Pons (tissue), 1 donor: ENCODE measurements at places on chromosomes 3 and 15.

GRCh38 chr15:60120100-60120499 lies 116.0 kb downstream of the FOXB1 start:
- no peak for DNase-seq

DNA sequence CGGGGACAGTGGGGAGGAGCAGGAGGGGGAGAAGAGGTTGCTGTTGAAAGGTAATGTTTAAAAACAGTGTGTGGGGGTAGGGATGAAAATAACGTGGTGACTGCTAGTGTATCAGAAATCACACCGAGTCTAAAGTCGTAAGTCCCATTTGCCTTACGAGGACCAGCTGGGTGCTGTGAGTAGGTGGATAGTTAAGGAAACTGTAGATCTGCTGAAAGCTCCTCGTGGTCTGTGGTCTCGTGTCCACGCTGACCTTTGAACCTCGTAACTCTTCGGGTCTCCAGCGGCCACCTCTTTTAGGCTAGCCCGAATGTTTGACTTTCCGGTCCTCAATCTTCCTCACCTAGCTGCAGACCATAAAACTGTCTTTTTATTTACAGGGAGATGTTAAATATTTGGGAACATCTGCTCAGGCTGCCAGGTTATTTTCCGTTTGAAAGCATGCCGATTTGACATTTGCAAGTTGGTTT lies 29.3 kb upstream of the ST3GAL6 start:
- DNase-seq: peak; percentile 42

- DNase-seq: no peak
Observed at GRCh38 chr15:93261845-93262244, 172.8 kb upstream of the RGMA start.

DNA sequence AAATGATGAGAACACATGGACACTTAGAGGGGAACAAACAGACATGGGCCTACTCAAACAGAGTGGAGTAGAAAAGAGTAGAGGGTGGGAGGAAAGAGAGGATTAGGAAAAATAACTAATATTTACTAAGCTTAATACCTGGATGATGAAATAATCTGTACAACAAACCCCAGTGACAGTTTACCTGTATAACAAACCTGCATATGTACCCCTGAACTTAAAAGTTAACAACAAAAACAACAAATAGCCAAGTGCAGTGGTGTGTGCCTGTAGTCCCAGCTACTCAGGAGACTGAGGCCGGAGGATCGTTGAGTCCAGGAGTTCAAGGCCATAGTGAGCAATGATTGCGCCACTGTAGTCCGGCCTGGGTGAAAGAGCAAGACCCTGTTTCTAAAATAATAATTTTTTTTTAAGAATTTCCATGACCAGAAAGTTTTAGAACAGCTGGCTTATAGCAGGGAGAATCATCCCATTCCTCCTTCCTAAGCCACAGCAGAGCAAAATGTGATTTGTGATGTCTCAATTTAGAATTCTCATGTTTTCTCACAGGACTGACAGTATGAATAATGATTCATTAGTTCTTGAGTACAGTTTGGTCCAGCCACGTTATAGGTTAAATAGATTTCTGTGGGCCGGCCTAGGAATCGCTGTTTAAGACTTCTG lies 150.0 kb downstream of the ZNF609 start:
- DNase-seq: no peak

DNA sequence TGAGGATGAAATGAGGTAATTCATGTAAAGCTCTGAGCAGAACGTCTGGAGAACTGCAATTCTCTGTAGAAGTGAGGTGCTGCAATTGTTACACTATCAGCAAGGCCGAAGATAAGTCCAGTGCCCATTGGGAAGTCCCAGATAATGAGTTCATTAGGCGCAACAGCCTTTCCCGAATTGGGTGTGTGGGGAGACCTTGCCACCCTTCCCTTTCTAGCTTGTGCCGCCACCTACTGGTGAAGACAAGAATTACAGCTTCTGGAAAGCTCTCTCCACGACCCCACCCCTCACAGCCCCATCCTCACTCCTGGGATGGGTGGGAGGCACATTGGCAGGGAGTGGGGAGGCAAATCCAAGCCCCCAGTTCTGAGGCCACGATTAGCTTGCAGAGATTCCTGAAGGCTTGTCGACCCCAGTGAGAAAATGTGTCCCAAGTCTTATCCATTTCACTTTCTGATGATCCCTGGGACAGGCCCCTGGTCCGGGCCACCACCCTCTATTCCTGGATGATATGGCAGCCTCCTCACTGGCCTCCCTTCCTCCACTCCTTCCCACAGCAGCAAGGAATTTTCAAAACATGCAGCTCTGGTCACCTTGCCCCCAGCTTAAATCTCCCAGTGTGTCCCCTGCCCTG lies 36.4 kb downstream of the FAM3D start:
- peak; percentile 70 for DNase-seq

DNA sequence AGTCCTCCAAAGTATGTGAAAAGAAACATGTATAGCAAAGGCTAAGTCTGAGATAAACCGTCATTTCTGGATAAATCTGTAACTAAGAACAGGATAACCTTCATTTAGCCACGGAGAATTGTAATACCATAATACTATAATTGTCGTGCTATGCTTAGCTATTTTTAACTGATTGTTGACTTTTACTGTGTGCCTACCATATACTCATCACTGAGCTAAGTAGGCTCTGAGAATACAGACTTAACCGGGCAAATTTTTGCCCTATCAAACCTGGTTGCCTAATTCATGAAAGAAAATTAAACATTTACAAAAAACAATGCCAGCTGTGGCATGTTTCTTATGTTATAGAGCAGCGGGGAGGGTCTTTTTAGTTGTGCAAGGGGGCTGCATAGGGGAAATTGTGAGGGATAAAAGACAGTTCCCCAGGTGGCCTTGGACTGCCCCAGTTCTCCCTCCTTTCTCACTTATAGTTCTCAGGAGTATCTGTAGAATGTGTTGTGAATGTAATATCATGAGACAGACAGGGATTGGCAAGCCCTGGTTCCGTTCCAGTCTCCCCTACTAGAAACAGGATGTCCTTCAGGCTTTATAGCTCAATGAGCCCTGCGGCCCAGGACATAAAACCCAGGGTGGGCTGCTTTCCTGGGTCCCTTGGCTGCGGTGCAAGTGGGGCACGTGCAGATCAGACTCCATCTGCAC lies 318.5 kb downstream of the GBE1 start:
- DNase-seq: no peak

DNA sequence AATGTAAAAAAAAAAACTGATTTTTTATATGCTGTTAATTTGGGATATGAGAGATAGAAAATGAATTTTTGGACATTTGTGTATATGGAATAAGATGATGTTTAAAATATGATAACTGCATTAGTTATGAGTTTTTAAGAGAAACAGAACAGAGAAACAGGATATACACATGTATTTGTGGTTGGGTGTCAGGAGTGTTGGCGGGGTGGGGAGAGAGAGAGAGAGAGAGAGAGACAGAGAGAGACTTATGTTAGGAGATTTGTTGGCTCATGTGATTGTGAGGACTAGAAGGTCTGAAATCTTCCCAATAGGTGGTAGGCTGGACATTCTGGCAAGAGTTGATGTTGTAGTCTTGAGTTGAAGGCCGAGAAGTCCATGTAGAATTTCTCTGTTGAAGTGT lies 1121.6 kb upstream of the GBE1 start:
- no peak for DNase-seq

DNA sequence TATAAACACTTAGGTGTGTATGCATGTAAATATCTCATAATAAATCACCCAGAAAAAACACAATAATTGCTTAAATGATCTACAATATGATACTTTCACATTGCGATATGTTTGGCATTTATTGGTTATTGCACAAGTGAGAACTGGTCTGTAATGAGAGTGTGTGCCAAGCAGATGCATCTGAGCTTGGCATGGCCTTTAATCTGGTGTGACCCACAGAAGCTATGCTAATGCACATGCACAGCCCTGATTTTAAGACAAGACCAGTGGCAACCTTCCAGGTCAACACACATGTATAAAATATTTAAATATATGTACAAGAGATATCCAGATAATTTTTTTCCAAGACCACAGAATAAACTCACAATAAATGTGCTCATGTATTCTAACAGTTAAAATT lies 42.7 kb downstream of the C2CD4A start:
- no peak for DNase-seq

DNA sequence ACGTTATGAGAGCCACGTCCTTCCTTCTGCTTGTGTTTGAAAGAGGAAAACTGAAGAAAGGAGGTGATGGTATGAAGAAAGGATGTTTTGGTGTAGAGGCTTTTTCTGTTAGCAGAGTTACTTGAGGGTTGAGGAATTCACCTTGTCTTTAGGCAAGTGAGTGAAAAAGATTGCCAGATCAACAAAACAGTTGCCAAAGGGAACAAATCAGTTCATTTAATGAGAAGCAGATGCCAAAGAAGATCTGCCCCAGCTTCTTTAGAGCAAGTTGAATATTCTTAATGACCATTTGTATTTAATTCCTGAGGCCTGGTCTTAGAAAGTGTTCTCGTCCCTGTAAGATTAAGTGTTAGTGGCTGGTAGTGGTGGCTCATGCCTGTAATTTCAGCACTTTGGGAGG lies 2.6 kb downstream of the CHCHD6 start:
- DNase-seq: no peak

DNA sequence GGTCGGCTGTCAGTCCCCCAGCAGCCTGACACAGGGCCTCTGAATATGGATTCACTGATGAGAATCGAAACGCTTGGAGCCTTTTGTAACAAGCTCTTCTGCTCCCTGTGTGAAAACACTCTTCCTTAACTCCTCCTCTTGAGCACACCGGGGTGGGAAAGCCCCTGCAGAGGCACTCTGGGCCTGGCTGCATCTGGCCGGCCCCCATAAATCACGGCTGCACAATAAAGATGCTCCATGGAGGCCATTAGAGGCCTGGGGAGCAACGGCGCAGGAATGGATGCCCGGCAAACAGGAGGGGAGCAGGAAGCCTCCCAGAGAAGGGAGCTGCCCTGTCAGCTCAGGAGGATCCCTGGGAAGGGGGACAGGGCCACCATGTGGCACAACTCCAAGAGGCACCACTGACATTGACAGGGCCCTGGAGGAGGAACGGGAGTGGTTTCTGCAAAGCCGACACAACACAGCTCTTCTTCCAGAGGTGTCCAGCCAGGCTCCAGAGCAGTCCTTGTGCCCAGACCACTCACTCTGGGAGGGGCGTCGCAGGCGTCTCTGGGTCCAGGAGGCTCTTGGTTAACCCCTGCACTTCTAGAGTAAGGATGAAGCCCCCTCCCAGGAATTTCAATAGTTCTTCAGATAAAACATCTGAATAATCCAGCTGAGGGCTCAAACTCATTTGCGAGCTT lies 509.3 kb upstream of the PPP2R3A start:
- DNase-seq: no peak

GRCh38 chr15:73583544-73583943 lies 49.6 kb downstream of the NPTN start:
- no peak for DNase-seq

GRCh38 chr3:143060906-143061305 lies 58.7 kb upstream of the CHST2 start:
- no peak for DNase-seq

GRCh38 chr3:119013951-119014350 lies 20.7 kb downstream of the IGSF11 start:
- no peak for DNase-seq

DNA sequence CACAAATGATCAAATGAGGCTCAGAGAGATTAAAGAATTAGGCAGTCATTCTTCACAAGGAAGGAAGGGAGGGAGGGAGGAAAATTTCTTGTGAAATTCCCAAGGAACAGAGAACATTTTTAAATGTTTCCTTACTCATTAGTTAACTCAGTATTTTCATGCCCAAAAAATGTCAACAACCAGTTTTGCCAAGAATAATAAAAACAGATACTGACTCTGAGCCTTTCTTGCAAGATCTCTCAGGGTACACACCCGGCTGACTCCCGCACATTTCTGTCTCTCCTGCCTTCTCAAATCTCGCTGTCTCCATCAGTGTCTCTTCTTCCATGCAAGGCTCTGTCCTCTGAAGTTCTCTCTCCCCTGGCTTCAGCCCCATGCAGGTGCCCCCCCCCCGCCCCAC lies 265.9 kb downstream of the TJP1 start:
- DNase-seq: no peak

- DNase-seq: peak; percentile 42
Observed at GRCh38 chr3:45596290-45596791, 1.8 kb downstream of the LIMD1 start.
